AG09319 (cell line): ENCODE measurements at places on chromosomes 7 and 10.

DNA sequence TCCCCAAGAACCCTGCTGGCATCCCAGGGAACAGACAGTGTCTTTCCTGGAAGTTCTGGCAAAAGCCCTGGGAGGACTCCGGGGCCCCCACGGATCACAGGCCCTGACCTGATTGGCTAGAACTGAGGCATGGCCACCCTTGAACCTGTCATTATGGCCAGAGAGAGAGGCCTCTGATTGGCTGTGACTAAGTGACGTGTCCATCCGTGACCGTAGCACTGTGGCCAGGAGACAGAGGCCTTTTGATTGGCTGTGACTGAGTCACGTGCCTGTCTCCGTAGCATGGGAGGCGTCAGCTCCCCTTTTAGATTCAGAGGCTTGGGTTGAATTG is 163.8 kb downstream of the RGS10 start:
- DNase-seq, result no peak

DNA sequence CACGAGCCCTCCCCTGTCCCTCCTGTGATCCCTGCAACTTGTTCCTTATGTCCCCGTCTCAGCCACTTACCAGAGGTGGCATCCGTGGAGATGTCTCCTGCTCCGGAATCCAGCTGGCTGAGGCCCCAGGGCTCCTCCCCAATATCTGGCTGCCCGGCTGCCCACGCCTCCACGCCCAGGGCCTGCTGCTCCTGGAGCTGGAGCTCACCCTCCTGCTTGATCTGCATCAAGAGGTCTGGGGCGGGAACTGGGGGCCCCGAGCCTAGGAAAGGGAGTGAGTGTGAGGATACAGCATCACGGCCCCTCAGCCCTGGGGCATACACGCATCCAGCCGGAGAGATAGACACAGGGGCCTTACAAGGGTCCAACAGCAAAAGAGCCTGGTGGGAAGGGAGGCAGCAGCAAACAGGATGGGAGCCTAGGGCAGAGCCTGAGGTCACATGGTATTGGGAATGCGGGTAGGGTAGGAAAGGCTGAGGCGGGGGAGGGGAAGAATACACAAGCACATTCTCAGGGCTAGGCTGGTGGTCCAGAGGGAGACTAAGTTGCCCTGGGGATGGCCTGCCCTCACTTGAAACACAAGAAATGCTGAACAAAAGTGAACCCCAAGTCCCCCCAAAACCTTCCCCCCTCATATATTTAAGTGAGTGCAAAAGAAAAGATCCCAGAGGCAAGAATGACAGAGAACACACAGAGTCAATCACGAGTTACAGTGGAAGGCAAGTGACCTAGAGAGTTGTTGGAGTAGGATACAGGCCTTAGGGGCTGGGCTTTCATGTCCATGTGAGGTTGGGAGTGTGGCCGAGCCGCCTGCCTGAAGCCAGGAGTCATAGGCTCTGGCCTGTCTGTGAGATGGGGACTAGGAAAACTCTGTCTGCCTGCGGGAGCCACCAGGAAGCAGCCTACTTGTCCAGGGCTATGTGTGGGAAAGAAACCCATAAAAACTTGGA is 16.9 kb upstream of the ZNF777 start:
- DNase-seq, result no peak

- DNase-seq, result peak; percentile 44
These were observed 327.3 kb downstream of the PHTF2 start for GRCh38 chr7:78125884-78126283.

- no peak for DNase-seq
These were observed at the start of gene ACHE for GRCh38 chr7:100895701-100895955. TSS of gene ACHE (minus strand) at chr7:100895888. CDS start at chr7:100894232, 1,656 bp downstream.

GRCh38 chr7:139618482-139619366 is 95.2 kb downstream of the CLEC2L start:
- peak; percentile 8 for DNase-seq

DNA sequence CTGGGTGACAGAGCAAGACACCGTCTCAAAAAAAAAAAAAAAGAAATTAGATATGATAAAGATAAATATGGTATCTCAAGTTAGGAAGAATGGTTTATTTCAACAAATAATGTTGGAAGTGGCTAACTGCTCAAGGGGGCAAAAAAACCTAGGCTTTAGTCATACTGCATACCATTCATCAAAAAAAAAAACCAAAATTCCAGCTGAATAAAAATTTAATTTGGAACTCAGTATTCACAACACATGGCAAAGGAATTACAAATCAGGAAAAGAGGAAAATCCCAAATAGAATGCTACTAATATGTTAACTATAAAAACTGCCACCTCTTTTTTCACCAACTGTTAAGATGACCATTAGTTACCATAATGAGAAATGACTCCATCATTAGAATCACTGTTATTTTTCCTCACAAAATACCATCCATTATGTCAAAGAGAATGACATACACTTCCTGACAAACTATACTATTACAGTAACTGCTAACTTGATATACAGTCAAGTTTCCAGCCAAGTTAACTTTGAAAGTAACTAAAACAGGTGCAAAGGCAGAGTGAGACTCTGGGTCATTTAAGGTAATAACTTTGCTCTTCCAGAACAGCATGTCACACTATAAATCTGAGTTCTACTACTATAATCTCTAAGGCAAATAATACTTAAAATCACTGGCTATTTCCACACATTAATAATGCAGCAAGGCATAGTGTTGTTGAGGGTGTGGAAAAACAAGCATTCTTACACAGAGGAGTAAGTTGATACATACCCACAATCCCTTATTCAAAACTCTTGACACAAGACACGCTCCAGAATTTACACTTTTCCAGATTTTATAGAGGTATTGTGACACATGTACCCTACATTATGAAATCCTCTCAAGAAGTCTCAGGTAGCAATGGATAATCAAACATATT is 10.2 kb downstream of the KBTBD2 start:
- DNase-seq, result no peak

GRCh38 chr10:94683214-94684054 is at the start of gene CYP2C18:
TSS of gene CYP2C18 (plus strand) at chr10:94683729. CDS start at chr10:94683820, 91 bp downstream.
- DNase-seq, result no peak

DNA sequence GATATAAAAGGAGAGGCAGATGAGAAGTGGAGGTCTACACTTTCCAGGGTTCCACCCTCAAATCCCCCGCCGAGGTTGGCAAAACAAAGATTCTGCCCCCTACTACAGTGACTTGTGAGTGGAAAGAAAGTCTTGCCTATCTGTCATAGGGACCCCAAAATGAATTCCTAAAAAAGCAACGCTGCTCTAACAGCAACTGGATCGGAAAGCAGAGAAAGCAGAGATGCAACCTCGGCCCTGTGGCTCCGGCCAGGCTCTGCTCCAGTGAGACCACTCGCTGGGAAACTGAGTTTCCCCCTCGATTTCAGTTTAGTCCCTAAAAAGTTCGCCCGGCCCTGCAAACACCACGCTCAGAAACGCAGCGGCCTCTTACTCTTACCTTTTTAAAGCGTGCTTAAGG is 297.9 kb upstream of the NFE2L3 start:
- no peak for DNase-seq

DNA sequence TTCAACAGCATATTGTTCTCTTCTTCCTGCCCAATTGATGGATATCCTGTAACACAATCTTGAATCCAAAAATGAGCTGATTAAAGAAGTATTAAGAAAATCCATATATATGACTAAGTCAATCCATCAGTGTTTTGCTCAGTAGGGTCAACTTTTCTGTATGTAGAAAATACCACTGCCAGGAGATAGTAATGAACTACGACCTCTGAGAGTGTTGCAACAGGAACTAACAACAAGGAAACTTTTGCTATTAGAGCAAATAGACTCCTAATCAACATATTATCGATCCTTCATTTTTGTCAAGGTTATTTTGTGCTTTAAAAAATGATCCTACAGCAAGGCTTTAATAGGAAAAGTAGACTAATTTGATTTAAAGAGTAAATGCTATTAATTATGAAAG is 405.3 kb upstream of the ETV1 start:
- DNase-seq, result no peak

DNA sequence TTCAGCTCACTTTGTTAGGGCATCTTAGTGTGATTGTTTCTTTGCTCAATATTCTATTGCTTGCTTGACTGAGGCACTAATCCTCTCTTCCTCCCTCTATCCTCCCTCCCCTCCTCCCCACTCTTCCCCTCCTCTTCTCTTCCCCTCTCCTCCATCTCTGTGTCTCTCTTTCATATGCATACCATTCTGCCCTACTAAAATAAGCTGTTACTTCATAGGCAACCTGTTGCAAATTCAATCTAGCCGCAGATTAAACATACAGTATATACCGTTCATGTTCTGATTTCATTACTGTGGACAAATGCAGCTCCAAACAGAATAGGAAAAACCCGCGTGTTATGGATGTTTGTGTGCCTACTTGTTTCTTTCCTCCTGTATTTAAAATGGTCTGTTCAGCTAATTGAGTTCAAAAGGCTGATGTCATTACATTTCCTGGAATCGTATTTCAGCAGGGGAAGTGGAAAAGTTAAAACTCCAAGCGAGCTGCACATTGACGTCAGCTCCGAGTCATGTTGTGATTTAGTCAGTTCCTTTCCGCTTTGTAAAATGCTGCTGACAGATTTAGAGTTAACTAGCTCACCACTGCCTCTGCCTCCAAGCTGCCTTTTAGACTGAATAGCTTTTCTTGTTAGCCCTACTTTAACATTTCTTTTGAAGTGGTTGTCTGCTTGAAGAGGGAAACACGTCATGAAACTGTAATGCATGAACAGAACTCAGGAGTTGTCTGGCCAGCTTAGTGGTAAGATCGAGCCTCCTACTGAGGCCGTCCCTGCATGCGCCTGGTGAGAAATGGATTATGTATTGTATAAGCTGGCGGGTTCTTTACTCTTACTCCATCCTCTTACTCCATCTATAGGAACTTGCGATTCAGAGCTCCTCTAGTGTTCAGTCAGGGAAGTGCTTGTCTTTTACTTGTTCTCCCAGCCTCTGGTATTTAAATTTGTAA is 69.0 kb downstream of the CREM start:
- peak; percentile 78 for DNase-seq

- DNase-seq, result no peak
These were observed 14.3 kb upstream of the DMBT1 start for GRCh38 chr10:122546242-122546641.

- peak; percentile 67 for DNase-seq
These were observed 68.2 kb downstream of the DNAJB6 start for GRCh38 chr7:157404845-157405481.

DNA sequence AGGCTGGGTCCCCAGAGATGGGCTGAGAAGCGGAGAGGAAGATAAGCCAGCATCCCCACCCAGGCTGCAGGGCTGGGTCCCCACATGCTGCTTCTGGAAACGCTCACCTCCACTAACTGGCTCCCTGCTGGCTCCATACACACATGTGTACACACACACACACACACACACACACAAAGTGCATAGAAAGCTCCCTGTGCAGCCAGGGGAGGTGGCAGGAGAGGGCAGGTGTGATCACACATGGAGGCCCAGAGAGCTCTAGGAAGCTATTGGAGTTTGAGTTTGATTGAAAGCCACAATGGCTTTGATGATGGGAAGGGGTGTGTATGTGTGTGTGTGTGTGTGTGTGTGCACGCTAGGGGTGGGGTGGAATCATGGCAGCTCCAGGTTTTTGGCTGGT is 29.3 kb downstream of the CXCL12 start:
- no peak for DNase-seq

DNA sequence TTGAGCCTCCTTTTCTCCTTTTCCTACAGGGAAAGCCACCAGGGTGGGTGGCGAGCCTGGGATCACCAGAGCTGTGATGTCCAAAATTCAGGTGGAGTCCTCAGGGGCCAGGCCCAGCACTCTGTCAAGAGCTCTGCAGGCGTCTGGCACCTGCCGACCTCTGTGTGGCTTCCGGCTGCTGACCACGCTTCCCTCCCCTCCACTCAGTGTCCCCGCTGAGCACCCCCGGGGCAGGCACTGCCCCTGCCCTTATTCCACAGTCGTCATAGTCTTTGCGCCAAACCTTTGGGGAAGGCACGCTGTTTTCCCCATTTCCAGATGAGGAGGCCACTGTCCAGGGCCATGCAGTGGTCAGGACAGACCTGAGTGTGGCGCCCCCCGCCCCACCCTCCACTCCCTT is 7.5 kb downstream of the MTG1 start:
- DNase-seq, result no peak

GRCh38 chr7:17903337-17903736 is 37.0 kb downstream of the SNX13 start:
- DNase-seq, result no peak

DNA sequence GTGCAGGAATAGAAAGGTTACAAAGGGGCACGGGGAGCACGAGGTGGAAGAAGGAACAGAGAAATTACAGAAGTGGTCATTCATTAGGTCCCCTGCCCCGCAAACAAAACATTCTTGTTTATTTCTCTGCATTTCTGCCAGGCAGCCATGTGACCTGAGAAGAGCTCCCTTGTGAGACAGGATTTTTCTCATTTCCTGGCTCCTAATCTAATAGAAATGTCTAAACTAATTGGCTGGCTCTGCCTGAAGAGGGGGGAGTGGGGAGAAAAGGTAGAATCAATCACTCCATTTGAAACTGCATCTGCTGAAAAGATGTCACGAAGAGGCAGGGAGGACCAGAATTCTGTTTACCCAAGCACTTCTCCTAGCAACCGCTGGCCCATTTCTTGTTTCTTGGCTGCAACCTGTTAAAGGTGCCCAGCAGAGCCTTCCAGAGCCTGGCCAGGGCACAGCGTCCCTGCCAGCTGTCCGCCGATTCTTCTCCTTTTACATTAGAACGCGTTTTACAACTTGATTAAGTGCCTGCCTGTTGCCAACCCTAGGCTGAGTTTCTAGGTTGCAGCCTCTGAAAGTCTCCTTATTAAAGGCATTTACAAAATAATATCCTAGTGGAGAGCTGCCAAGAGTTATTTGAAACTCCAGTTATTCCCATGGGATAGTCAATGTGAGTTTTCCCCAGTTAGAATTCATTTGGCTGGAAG is 1227.6 kb downstream of the TYW1 start:
- no peak for DNase-seq

DNA sequence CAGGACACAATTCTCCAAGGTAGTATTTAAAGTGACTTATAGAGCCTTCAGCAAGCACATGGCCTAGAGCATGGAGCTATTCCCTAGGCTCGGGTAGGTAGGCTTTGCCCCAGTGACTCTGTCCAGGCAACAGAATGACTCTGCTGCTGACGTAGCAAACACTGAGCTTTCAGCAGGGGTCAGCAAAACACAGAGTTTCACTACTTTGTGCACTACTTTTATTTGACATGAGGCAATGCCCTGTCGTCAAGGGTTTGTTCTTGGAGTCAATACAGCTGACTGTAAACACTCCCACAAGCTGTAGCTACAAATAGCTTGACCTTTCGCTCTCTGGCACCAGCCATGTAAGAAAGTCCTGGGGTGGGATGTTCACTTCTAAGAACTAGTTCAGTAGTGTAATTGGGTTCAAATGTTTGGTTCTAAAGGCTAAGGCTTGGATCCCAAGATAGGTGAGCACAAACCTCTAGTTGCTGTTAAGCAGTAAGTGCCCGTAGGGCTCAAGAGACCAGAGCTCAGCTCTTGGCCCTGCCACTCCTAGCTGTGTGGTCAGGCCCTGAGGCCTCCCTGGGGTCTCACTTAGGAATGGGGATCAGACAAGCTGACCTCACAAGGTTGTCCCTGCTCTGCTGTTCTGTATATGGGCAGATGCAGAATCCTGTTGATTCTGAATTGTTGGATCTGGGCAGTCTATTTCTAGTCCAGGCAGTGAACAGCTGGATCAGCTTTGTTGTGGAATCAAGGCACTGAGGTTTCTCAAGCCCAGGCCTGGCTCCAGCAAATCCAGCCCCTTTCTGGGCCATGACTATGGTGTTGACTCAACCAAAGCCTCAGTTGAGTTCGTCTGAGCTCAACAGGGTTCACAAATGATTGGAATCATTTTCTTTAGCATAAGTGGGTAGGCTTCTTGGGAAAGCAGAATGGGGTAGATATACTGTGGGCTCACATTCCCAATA is 10.7 kb downstream of the NODAL start:
- peak; percentile 44 for DNase-seq

GRCh38 chr7:137846827-137847567 is at the start of gene DGKI:
TSS of gene DGKI (minus strand) at chr7:137846974.
- DNase-seq, result no peak
